A375 (cell line): ENCODE measurements at places on chromosomes 12 and 14. TPM values are rescaled to one million over a fixed set of nuclear protein-coding genes. Genes with fewer than 3 reads are reported as not detected.

SPX gene
- total RNA-seq: 1.2 and 2.4 TPM in 2 replicates

KCNH3 gene
- total RNA-seq: 2.1 and 3.2 TPM in 2 replicates

SERPINA3 gene
- total RNA-seq: 357 and 360 TPM in 2 replicates

HNRNPC gene
- 780 and 859 TPM in 2 replicates for total RNA-seq

RNF31 gene
- 66.8 and 79.3 TPM in 2 replicates for total RNA-seq

STYK1 gene
- 0.29 and 0.87 TPM in 2 replicates for total RNA-seq

MCRS1 gene
- 78.9 and 84.6 TPM in 2 replicates for total RNA-seq

FAM90A1 gene
- 0.53 and 0.61 TPM in 2 replicates for total RNA-seq

NGB gene
- not detected in 2 replicates for total RNA-seq

POLE2 gene
- 11.4 and 13.8 TPM in 2 replicates for total RNA-seq

IL26 gene
- not detected in 2 replicates for total RNA-seq

CATSPERB gene
- not detected in 2 replicates for total RNA-seq

NRDE2 gene
- 11.8 and 15.9 TPM in 2 replicates for total RNA-seq

ZFHX2 gene
- 0.26 and 1.5 TPM in 2 replicates for total RNA-seq

INHBC gene
- not detected in 2 replicates for total RNA-seq

ITGB7 gene
- 2.2 and 5.1 TPM in 2 replicates for total RNA-seq

PCED1B gene
- total RNA-seq: 3.4 and 7.2 TPM in 2 replicates

PTGES3 gene
- 77.9 and 87.6 TPM in 2 replicates for total RNA-seq

PLEKHH1 gene
- total RNA-seq: 7.0 and 11.1 TPM in 2 replicates

GLIPR1L1 gene
- total RNA-seq: not detected in 2 replicates

STRAP gene
- 125 TPM in 2 replicates for total RNA-seq

NRIP2 gene
- not detected in 2 replicates for total RNA-seq

DNAJC22 gene
- 14.7 and 18.5 TPM in 2 replicates for total RNA-seq

TBC1D30 gene
- total RNA-seq: 5.3 and 6.0 TPM in 2 replicates

STAC3 gene
- 1.1 and 2.0 TPM in 2 replicates for total RNA-seq

DDN gene
- 1.6 and 2.4 TPM in 2 replicates for total RNA-seq

TAS2R30 gene
- total RNA-seq: 2.4 and 3.0 TPM in 2 replicates

CLEC12A gene
- not detected in 2 replicates for total RNA-seq
